ENCODE measurements at places on chromosomes 2 and 18.

- DNase-seq: no peak
These were observed 101.3 kb downstream of the MSH2 start for GRCh38 chr2:47504174-47504810.

GRCh38 chr2:13543550-13543949, 826.8 kb downstream of the TRIB2 start:
- no peak for DNase-seq

DNA sequence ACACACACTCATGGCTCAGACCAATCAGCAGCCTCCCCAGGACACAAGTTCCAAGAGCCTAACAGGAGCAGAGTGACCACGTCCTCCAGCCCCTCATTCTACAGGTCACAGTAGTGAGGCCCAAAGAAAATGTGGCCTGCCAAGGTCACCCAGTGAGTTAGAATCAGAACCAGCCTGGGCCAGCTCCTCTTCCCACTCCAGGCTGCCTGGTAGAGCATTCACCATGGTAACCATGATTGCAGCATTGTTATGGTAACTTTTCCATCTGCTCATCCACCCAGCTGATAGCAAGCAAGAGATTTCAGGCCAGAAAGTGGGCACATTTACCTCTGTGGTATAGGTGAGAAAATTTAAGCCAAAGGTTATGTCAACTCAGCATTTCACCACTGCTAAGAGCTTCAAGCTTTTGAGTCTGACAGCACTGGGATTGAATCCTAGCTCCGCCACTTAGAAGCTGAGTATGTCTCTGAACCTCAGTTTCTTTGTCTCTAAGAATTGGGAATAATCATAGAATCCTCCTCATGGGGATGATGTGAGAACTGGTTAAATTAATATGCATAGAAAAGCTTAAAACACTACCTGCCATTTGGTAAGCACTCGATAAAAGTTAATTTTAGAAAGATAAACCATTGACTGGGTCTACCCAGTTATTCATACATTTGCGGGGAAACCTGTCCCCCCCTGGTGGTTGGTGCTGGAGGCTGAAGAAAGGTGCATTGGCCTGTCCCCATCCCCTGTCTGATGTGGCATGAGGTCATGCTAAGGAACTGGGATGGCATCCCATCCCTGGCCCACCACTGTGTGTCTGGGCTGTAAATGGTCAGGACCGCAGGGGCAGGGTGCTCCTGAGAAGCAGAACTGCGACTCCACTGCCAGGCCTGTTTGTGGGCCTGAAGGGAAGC, 181.5 kb downstream of the KLHL29 start:
- DNase-seq: peak; percentile 23

DNA sequence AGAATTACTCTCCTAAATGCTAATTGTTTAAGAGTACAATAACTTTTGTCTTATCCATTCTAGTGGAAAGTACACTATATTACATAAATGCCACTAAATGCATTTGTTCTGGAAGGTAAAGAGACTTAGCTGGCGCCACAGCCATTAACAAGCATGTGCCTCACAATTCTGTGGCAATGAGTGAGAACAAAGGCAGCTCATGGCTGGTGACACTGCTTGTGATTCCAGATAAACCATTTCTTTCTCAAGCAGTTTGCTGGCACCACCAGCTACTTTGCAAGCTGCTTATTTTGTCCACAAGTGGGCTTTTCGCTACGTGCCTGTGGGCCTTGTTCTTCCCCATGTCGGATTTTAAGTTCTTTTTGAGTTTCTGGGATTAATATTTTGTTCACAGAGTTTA, 147.6 kb upstream of the SMAD7 start:
- no peak for DNase-seq

GRCh38 chr2:40418614-40419363, 33.1 kb downstream of the SLC8A1 start:
- DNase-seq: no peak

DNA sequence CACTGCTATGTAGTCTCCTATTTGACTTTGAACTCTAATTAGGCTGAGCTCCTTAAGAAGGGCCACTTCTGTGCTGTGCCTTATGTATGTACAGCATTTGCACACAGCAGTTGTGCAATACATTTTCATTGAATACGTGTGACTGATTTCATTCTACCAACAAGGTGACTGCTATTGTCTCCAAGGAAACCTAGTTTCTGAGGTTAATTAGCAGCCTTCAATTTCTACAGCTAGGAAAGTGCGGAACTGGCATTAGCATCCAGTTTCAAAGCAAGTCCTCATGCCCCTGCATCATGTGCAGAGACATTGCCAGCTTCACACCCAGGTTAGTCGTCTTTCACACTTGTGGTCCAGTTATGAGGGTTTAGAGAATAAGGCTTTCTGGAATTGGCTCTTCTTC, 58.6 kb downstream of the NCK2 start:
- no peak for DNase-seq

- no peak for DNase-seq
These were observed 273.1 kb downstream of the DLGAP1 start for GRCh38 chr18:4181882-4182568.

GRCh38 chr2:193885419-193885818, 1690.7 kb upstream of the TMEFF2 start:
- no peak for DNase-seq

GRCh38 chr2:64866797-64867196, 122.4 kb upstream of the SLC1A4 start:
- no peak for DNase-seq

GRCh38 chr2:202017940-202018339, 15.7 kb upstream of the FZD7 start:
- no peak for DNase-seq

DNA sequence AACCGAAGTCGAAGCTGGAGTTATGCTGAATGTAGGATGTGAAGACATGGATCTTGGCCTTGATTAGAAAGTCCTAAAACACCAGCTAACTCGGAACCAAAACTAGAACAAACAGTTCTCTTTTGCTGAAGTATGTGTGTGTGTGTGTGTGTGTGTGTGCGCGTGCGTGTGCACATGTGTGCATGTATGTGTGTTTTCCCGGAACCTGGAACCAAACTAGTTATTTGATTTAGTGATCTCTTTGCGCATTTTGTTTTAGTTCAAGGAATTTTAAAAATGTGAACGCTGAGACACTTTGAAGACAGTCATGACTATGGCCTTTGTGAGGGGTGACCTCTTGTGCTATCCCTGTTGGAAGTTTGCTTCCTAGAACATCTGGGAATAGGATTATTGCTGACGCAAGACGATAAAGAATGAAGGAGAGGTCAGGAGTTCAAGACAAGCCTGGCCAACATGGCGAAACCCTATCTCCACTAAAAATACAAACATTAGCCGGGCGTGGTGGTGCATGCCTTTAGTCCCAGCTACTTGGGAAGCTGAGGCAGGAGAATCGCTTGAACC, 23.8 kb downstream of the FHL2 start:
- DNase-seq: no peak

DNA sequence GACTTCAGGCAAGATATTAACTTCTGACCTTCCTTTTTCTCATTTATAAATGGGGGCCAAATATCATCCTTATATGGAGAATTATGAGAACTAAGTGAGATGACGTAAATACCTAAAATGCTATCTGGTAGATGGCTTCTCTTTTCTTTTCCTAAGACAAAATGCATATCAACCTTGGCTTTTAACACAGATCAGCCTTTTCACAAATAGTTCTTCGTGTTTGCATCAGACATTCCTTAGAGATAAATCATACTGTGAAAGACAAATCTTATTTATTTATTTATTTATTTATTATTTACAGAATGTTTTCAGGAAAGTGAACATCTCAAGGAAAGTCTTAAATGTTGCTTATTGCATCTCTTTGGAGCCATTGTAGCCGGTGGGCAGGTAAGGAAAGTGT, 62.8 kb downstream of the NBEAL1 start:
- DNase-seq: no peak

- DNase-seq: no peak
These were observed 147.0 kb downstream of the HDAC4 start for GRCh38 chr2:239253701-239254436.

DNA sequence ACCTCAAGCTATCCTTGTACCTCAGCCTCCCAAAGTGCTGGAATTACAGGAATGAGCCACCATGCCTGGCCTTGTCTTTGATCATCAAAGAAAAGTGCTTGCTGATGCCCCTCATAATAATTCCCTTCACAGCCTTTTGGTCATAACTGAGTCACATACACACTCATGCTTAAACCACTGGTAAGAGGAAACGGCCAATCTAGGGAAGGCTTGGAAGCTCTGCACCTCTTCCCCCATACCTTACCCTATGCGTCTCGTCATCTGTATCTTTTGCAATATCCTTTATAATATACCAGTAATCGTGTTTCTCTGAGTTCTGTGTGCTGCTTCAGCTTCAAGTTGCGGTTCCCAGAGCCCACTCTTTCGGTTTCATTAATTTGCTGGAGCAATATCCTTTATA, 4.8 kb upstream of the RNF138 start:
- no peak for DNase-seq

GRCh38 chr18:41326311-41326710, 628.7 kb upstream of the PIK3C3 start:
- DNase-seq: no peak

- DNase-seq: no peak
These were observed 15.2 kb upstream of the NOSTRIN start for GRCh38 chr2:168787098-168787781.

DNA sequence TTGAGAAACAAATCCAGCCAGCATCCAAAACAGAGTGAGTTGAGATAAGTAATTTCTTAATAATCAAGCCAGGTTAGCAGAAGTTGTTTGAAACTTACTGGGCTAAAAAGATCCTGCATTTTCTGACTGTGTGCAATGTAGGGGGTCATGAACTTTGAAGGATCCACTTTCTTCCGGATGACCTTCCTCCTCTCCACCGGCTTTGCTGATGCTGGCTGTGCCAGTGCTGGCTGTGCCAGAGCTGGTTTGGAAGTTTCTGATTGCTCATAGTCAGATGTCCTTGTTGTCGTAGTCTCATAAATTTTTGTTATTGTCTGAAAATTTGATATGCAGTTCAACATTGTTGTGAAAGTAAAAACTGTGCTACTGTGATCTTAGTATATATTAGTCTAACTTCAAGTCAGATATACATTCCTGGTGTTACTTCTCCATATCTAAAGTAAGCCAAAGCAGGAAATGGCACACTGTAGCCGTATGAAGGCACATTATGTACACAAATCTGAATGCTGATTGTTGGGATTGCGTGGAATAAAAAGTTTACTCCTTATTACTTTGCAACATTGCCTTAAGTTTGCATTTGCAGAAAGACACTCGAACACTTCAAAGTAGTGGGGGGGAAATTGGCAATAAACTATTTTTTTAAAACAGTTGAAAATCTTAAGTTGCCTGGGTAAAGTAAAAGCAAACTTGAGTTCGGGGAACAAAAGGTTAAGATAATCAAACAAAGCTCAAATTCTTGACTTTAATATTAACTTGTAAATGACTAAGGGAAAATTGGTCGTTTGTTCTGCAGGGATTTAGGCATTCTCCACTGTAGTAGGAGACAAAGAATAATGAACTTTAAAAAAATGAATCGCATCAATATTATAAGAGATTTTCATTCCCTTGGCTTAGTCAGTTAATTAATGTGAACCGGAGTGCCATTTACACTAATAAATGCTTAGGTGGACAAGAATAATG, 6.4 kb downstream of the NEB start:
- no peak for DNase-seq

GRCh38 chr18:64966667-64967066, 784.1 kb upstream of the CDH7 start:
- DNase-seq: no peak

DNA sequence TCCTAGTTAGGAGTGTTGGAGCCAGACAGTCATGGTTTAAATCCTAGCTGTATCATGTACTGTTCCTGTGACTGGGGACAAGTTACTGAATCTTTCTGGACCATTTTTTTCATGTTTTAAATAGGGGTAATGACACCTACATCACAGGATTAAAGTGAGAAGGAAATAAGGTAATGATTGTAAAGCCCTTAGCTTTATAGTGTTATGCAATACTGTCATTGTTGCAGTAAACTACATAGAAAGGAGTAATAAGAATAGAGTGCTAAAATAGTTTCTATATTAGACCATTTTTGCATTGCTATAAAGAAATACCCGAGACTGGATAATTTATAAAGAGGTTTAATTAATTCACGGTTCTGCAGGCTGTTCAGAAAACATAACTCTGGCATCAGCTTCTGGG, 14.5 kb downstream of the AGPS start:
- DNase-seq: no peak

GRCh38 chr2:30867385-30867784, 60.1 kb upstream of the CAPN13 start:
- DNase-seq: no peak

DNA sequence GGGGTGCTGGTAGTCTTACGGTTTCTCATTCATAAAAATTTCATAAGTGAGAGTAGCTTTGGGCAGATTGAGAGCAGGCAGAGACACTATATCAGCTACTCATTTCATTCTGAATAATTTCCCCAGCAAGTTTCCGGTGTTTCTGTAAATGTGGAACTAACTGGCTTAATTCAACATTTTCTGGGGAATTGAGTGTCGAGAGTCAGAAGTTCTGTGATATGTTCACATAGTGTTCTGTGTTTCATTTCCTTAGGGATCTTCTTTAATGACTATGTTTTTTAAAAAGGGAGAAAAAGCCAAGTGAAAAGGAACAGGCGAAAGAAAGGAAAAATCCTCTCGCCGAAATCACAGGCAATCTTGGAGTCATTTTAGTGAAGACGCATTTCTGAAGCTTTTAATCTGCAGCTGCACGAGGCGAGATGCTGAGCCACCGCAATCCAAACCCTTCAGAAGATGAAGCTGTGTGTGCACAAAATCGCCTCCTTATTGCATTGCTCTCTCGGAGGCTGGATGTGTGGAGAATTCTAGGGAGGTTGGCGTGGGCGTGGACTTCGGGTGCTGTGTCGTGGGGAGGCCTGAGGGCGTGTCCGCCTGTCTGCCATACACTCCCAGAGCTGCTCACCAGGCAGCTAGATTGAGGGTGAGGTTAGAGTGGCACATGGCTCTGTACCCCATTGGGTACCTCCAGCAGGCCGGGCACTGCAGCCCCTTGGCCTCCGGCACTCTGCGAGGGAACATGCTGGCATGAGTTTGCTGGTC, 38.4 kb upstream of the HDAC4 start:
- DNase-seq: no peak

GRCh38 chr2:188078534-188078933, 213.1 kb upstream of the GULP1 start:
- no peak for DNase-seq

- peak; percentile 26 for DNase-seq
These were observed 26.0 kb upstream of the FOSL2 start for GRCh38 chr2:28366496-28367282.
